ENCODE measurements at places on chromosomes 3 and 15.

- DNase-seq = no peak
Measured at GRCh38 chr3:99865321-99865720, 47.7 kb downstream of the CMSS1 start.

- peak; percentile 66 for DNase-seq
Measured at GRCh38 chr15:66703540-66703941, 1.5 kb downstream of the SMAD6 start.

DNA sequence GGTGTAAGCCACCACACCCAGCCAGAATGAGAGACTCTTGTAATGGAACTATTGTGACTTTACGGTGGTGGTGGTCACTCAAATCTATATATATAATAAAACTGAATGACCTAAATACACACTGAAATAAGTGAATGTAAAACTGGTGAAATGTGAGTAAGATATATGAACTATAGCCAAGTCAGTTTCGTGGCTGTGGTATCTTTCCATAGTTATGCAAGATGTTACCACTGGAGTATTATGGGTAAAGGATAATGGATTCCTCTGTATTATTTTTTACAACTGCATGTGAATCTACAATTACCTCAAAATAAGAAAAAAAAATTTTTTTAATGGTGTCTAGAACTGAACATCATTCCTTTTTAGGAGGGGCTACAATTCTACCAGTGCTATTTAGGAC lies 21.9 kb downstream of the PIK3CB start:
- no peak for DNase-seq

DNA sequence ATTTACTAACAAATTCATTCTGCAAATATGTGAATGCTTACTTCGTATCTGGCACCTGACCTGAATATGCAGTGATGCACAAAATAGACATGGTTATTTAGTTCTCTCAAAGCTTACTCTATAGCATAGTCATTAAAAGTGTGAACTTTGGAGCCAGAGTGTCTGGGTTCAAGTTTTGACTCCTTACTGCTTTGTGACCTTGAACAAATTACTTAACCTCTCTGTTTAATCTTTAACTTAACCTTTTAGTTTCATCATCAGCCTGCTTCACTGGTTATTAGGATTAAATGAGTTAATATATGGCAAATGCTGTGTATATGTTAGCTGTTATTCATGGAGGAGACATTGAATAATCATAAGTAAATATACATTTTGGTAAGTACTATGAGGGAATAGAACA lies 12.1 kb upstream of the MGA start:
- no peak for DNase-seq

- no peak for DNase-seq
Measured at GRCh38 chr15:58407778-58408177, 24.0 kb upstream of the LIPC start.

DNA sequence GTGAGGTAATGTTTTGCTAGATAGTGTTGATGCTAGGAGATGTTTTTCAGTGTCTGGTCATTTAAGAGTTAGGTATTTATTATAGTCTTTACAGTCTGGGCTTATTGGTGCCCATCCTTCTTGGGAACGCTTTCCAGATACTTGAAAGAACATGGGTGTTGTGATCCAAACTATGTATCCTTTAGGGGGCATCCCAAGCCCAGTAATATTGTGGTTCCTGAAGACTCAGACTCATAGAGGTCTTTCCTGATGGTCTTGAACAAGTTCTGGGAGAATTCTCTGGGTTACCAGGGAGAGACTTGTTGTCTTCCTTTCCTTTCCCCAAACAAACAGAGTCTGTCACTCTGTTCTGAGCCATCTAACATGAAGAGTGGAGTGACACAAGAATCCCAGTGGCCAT lies 99.7 kb upstream of the LRRC3B start:
- DNase-seq = no peak

DNA sequence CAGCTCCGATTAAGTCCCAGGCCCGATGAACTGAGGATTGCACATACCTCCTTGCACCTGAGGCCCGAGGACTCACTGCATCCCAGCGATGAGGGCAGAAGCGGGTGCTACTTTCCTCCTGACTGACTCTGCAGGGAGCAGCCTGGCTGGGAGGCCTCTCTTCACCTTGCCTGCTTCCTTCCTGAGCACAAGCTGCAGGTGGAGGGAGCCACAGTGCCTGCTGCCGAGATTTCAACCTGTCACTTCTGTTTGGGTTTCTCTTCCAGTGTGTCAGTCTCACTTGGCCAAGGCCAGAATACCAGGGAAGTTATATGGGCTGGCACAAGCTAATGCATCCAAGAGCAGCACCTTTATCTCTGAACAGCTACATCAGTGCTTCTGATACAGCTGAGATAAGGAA lies 185.4 kb downstream of the NTRK3 start:
- no peak for DNase-seq

- no peak for DNase-seq
Measured at GRCh38 chr15:80967451-80967850, 22.2 kb downstream of the MESD start.

- no peak for DNase-seq
Measured at GRCh38 chr3:194492001-194492400, 5.2 kb upstream of the ATP13A3 start.

GRCh38 chr3:122677216-122677615 lies 3.4 kb upstream of the PARP14 start:
- no peak for DNase-seq

- DNase-seq = no peak
Measured at GRCh38 chr3:28132941-28133340, 108.5 kb upstream of the CMC1 start.

GRCh38 chr15:54820811-54821210 lies 375.9 kb downstream of the RSL24D1 start:
- no peak for DNase-seq

DNA sequence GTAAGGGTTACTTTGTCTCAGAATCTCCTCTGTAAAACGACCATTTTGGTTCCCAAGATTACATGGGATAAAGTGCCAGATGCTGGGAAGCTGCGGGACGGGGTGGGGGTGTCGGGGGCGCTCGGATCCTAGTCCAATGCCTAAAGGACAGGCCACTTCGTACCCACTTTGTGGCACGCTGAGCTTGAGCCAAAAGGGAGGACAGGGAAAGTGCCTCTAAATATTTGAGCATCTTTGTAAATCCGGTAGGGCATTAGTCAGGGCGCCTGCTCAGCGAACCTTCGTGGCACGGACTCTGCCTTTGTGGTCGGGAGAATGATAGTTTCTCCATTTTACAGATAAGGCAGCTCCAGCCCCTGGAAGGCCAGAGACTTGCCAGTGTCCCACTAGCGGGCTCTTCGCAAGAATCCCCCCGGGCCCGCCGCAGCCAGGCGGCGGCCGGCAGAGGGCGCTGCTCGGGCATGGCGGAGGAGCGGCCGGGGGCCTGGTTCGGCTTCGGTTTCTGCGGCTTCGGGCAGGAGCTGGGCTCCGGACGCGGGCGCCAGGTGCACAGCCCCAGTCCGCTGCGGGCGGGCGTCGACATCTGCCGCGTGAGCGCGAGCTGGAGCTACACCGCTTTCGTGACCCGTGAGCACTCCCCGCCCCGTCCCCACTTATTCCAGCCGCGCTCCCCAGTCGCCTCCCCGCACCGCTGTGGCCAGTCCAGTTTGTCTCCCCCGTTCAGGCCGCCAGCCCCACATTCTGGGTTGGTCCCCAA lies 1.8 kb downstream of the RCCD1 start:
- DNase-seq = peak; percentile 69

DNA sequence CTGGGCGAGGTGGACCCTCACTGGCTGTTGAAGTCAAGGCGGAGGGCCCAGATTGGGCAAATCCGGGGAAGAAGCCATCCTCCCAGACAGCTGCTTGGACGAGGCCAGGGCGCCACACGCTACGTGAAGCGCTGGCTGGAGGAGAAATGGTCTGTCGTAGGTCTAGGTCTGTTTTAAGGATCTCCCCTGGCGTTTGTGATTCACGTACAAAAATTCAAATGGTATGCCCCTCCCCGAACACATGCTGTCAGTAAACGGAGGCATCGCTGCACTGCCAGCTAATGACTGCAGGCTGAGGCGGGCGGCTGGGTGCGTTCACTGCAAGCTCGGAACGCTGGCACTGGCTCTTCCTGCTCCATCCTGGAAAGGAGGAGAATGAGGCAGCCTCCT lies 69.9 kb downstream of the EPHB3 start:
- no peak for DNase-seq

GRCh38 chr3:72095521-72095920 lies 310.6 kb upstream of the PROK2 start:
- DNase-seq = no peak

- DNase-seq = no peak
Measured at GRCh38 chr15:49079340-49080039, 33.2 kb upstream of the SECISBP2L start.

DNA sequence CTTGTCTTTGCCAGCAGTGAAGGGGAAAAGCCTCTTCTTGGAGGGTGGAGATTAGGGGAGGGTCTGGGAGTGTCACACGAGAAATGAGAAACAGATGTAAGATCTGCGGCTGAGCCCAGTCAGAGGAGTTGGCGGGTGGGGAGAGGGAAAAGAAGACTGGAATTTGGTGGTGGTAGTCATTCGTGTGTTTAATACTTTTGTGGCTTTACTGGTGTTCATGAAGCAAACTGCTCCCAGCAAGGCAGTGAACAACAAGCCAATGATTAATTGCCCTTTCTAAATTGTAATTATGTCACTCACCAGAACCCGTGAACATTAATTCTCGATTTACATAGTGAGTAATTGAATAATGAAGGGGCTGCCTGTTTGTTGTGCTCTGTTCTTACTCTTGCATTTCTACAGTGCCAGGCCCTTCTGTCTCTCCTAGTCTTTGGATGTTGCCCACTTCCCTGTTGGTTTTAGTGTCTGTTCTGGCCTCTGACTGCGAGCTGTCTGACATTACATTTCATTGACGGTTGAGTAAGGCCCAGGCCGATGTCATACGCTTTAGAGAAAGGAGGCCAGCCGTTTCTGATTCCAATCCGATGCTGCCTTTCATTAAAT lies 78.0 kb downstream of the CHCHD6 start:
- no peak for DNase-seq

DNA sequence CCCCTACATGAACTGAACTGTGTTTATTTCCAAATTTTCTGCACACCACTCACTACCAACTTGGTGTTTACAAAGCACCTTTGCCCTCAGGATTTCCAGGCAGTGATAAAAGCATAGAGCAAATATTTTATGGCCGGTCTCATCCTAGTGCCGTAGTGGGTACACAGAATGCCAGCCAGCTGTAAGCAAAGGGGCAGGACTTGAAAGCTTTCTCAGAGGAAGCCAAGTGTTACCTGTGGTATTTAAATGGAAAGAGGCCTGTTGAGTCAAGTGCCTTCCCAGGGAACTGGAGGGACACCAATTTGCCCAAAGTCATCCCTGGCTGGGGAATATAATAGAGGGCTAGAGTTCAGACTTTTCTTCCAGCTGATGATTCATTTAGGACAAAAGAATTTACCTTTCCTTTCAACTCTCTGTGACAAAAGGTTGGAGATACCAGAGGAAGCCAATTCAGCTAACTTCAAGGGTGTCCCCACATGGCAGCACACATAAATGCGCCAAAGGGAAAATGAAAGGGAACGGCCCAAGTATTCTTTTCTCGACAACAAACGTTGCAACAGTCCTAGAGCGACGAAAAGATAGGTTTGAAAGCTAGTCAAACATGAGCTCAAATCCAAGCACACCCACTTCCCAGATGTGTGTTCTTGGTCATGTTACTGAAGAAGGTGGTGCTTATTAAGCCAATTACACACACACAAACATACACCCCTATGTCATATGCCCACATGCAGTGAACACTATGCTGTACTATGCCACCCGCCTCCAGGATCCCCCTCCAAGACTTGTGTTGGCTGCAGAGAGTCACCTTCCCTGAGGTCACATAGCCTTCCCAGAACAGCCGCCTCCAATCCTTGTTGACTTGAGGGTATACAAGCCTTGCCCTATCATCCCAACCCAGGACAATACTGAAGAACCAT lies 27.7 kb downstream of the MAGI1 start:
- no peak for DNase-seq

DNA sequence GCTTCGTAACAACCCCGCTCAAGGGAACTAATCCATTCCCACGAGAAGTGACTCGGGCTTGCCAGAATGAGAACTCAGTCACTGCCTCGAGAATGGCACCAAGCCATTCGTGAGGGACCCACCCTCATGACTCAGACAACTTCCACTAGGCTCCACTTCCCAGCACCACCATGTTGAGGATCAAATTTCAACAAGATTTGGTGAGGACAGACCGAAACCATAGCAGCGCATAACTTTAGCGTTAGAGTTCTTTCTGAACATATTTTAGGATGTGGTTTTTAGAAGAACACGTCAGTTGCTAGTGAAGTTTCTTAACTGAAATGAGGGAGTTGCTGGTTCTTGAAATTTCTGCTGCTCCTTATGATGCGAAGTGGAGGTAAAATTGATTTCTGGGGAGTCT lies 13.5 kb downstream of the PTPRG start:
- no peak for DNase-seq

- no peak for DNase-seq
Measured at GRCh38 chr3:52490939-52491526, 4.1 kb upstream of the STAB1 start.

- no peak for DNase-seq
Measured at GRCh38 chr3:167146911-167147310, 233.2 kb downstream of the ZBBX start.

DNA sequence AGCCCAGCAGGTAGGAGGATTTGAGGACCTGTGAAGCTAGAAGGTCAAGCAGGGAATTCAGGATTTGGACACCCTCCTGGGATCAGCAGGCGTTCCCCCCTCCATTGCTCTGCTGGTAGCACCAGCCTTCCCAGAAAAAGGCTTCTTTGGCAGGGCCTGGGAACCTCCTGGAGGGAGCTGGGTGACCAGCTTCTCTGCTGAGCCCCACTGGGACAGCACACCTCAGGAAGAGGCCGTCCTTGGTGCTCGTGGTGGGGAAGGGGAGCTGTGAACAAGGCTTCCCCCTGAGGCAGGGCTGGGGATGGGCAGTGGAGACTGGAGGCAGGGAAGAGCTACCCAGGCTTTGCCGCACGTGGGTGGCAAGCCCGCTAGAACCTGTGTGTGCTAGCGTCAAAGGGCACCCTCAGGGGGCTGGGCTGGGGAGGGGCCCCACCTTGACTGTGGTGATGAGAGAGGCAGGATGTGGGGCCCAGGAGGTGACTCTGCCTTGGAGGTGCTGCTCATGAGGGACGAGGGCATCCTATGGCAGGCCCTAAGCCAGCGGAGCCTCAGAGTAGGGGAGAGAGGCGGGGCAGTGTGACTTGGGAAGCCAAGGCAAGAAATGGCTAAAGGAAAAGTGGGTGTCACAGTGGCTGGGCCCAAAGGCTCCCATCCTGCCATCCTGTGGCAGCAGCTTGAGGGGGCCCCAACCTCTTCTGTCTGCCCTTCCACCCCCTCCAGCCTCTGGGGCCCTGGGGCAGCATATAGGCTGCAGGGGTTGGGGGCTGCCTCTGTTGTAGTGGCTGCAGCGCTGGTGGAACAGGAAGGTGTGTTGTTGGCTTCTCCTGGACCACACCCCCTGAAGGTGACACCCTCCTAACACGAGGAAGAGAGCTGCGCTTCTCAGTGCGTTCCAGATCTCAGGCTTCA lies 20.7 kb downstream of the KLF13 start:
- peak; percentile 78 for DNase-seq
